ENCODE measurements at places on chromosomes 1 and 21. TPM values are rescaled to one million over a fixed set of nuclear protein-coding genes. Genes with fewer than 3 reads are reported as not detected.

The SLC44A3 gene
- 2.6 TPM for total RNA-seq

The ESPN gene
- total RNA-seq = 0.25 TPM

The KRTAP12-1 gene
- not detected for total RNA-seq

The MYOG gene
- not detected for total RNA-seq

The GPA33 gene
- 0.13 TPM for total RNA-seq

The BGLAP gene
- not detected for total RNA-seq

The CLDN8 gene
- total RNA-seq = not detected

The SYTL1 gene
- total RNA-seq = 20.2 TPM

The TENT5C gene
- total RNA-seq = not detected

The OR2T11 gene
- total RNA-seq = not detected

The SPRTN gene
- 13.5 TPM for total RNA-seq

The SLC26A9 gene
- not detected for total RNA-seq

The NTNG1 gene
- 7.9 TPM for total RNA-seq

The DIO1 gene
- total RNA-seq = not detected

The LCE1E gene
- not detected for total RNA-seq

The IL19 gene
- total RNA-seq = not detected

The RUSC1 gene
- total RNA-seq = 36.0 TPM

The OR2T35 gene
- not detected for total RNA-seq

The GNG12 gene
- total RNA-seq = 103 TPM

The FMO2 gene
- total RNA-seq = not detected

The TMEM52 gene
- total RNA-seq = 3.1 TPM

The CCDC181 gene
- 0.65 TPM for total RNA-seq

The KRTAP24-1 gene
- total RNA-seq = not detected

The IFNGR2 gene
- 45.6 TPM for total RNA-seq

The EVA1C gene
- total RNA-seq = 2.4 TPM

The PIK3R3 gene
- 4.4 TPM for total RNA-seq

The OR10Z1 gene
- total RNA-seq = not detected

The USP1 gene
- 26.4 TPM for total RNA-seq

The FMO4 gene
- total RNA-seq = 1.0 TPM

The TMEM61 gene
- total RNA-seq = not detected

The PLEKHN1 gene
- total RNA-seq = 5.5 TPM

The RNF115 gene
- total RNA-seq = 7.7 TPM

The CNR2 gene
- total RNA-seq = not detected

The SLAMF9 gene
- total RNA-seq = not detected

The ERG gene
- total RNA-seq = 0.13 TPM

The IFFO2 gene
- total RNA-seq = 19.9 TPM

The NUF2 gene
- 37.0 TPM for total RNA-seq

The RNASEL gene
- 4.1 TPM for total RNA-seq

The ATP5PO gene
- 222 TPM for total RNA-seq

The MROH9 gene
- not detected for total RNA-seq

The COX20 gene
- total RNA-seq = 11.7 TPM

The ERICH3 gene
- total RNA-seq = not detected

The ATP1A4 gene
- not detected for total RNA-seq

The RGS1 gene
- total RNA-seq = not detected

The RNU11 gene
- total RNA-seq = not detected

The AQP10 gene
- not detected for total RNA-seq

The TNFSF4 gene
- total RNA-seq = 4.6 TPM

The OPTC gene
- total RNA-seq = not detected

The HSF2BP gene
- total RNA-seq = 1.3 TPM

The CLDN14 gene
- not detected for total RNA-seq

All from mesangial cell (primary cell).